ENCODE measurements at places on chromosomes 7 and 10.

GRCh38 chr7:75813781-75814236 lies at the start of gene CCL24:
TSS of gene CCL24 (minus strand) at chr7:75813806. CDS start at chr7:75813715, 91 bp downstream.
- DNase-seq = no peak

- DNase-seq = peak; percentile 50
Measured at GRCh38 chr7:85191383-85191782, 4.5 kb upstream of the SEMA3D start.

GRCh38 chr7:113085781-113086390 lies 741 bp downstream of the GPR85 start:
- DNase-seq = peak; percentile 70

DNA sequence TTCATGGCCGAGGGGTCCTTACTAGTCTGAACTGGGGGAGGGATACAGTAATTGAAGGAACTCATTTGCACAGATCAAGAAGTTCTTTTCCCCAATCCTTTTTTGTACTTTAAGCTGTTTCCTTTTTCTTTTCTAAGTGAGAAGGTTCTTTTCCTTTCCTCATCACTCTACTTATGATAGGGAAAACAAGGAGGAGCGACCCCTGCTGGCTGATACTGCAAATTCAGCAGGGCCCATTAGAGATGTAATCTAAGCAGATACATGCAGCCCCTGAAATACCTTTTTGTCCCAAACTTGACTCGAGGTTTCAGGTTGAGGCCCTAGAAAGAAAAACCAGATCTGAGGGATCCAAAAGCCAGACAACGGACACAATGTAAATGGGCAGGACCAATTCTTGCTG lies 305.5 kb downstream of the DNAJB9 start:
- no peak for DNase-seq

GRCh38 chr10:6383096-6383812 lies 180.5 kb downstream of the PFKFB3 start:
- DNase-seq = no peak

GRCh38 chr10:62471711-62472110 lies 97.5 kb downstream of the ZNF365 start:
- DNase-seq = no peak

Data from NCI-H2081 (cell line).